Suppressor macrophage (primary cell): ENCODE measurements at places on chromosomes 16 and 17.
A peak's percentile ranks its signal among the peaks of the same experiment; 100 is the strongest.

- DNase-seq: peak; percentile 85
Observed at GRCh38 chr17:35486920-35487732, 38.6 kb upstream of the SLFN13 start.

- DNase-seq: peak; percentile 90
Observed at GRCh38 chr17:34249478-34249877, 5.6 kb upstream of the CCL2 start.

- DNase-seq: peak; percentile 75
Observed at GRCh38 chr17:66791347-66791746, 43.6 kb upstream of the CACNG5 start.

DNA sequence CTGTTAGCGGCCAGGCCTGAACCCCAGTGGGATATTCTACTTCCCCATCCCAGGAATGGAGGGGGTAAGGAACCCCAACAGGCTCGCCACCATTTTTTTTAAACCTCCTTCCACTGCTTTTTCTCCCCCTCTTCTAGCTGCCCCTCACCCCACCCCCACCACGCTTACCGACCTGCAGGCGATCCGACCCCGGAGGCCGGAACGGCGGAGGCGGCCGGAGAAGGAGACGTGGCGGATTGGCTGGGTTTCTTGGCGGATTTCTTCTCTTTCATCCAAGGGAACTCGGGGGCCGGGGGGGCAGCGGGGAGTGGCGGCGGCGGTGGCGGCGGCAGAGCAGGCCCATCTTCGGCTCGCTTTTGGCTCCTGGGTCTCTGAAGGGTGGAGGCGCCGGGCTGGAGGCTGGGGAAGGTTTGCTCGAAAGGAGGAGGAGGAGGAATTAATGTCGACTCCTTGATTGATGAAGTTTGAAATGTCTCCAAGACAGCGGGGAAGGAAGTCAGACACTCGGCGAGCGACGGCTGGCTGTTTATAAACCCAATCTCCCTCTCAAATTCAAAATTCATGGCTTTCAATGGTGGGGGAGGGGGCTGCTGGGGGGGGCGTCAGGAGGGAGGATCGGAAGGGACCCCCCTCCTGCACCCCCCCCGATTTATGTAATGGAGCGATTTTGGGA, 424 bp downstream of the HOXB2 start:
- no peak for DNase-seq

- peak; percentile 65 for DNase-seq
Observed at GRCh38 chr16:84647828-84648594, at the start of gene KLHL36. Gene KLHL36, plus strand, starts transcription at chr16:84648511. Its CDS starts 2,357 bp downstream, at chr16:84650868.

DNA sequence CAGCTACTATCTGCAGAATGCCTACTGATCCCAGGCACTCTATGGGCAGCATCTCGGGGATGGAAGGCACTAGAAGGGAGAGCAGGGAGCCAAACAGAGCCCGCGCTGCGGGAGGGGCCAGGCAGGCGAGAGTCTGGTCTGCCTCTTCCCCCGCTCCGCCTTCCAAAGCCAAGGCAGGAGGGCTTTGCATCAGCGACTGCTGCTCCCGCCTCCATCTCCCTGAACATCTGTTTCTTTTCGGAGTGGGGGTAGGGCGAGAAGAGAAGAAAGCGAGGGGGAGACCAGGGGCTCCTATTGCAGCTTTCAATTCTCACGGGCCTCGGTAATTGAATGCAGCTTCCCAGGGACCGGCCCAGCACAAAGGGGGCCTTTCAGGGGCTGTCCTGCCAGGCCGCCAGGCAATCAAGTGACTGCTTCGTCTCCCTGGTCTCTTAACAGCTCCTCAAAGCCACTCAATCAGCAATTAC, 31.4 kb upstream of the CDC42EP4 start:
- DNase-seq: no peak

- peak; percentile 66 for DNase-seq
Observed at GRCh38 chr17:75338335-75338734, 49.1 kb upstream of the SLC25A19 start.

DNA sequence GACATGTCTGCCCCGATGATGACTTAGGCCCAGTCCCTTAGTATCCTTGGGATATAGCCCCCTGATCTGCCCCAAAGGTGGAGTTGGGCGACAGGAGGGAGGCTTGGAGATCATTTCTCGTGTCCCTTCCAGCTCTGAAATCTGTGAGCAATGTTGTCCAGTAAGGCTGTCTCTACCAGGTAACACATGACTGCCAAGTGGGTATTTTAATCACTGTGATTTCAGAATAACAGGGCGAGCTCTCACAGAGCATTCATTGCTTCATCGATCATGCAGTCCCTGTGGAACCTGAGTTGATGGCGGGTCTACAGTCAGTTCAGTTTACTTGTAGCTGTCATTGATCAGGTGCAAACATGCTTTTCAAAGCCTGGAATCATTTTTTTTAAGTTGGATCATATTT, 39.2 kb downstream of the KSR1 start:
- no peak for DNase-seq

- DNase-seq: no peak
Observed at GRCh38 chr17:46793541-46793940, 25.0 kb downstream of the WNT3 start.

DNA sequence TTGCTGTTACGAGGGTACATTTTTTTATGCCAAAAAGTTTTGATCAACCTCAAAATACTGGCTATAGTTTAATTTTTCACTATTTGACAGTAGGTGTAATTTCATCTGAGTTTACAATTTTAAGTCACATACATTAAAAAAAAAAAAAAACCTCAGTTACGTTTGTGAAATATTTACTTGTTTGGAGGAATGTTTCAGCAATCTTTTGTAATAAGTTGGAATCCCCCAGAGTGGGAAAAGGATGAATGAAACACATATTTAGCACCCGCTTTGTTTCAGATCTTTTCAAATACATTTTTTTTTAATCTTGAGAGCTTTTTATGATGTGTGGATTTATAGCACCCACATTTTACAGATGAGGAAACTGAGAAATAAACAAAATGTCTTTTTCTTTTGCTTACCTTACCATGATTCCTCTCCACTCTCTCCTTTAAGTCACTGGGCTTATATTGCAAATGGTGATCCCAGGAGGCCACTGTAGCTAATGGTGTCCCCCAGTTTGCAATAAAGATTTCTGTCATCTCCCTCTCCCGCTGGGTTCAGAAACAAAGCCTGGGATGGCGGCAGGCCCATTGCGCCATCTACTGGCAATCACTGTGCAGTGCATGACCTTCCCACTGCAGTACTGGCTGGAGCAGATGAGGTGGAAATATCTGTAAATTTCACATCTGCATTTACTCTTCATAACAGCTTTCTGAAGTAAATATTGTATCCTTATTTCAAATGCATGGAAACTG, 27.7 kb downstream of the TBC1D3B start:
- DNase-seq: peak; percentile 88

DNA sequence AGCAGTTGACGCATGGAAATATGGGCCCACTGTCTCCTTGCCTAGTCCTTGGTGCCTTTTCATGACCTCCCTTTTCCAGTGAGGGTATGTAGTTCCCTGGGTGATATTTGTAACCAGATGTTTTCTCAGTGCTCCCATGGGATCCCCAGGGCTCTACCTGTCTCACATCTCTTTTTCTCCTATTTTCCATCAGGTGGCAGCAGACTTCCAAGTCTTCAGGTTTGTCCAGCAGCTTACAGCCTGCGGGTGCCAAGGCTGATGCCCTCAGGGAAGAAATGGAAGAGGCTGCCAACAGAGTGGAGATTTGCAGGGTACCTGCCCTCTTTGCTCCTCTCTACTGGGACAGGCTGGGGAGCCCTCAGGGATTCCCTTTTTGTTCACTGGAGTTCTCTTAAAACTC, 89.1 kb downstream of the ELAC2 start:
- DNase-seq: no peak

- no peak for DNase-seq
Observed at GRCh38 chr16:50550035-50550434, 1.8 kb downstream of the NKD1 start.

DNA sequence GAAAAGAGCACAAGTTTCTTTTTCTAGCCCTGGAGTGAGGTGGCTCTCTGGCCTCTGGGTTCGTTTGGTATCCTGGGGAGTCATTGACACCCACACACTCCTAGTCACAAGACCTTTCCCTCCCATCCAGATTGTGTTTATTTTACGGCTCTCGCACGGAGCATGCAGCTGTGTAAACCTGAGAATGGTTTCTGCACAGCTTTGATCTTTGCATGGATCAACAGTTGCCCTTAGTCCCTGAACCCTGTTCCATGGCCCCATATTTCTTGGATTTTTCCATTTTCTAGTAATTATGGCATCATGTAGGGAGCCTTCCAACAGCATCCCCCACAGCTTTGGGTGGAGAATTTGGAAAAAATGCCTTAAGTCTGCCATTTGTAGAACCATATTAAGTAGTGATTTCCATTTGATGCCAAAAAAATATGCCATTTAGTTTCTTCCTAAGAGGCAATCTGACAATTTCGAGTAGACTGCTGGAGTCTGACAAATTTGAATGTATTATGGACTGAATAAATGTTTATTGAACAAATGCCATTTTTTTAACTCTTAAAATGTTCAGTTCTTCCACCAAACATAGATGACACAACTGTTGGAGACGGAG, 197.7 kb downstream of the WWOX start:
- DNase-seq: no peak

DNA sequence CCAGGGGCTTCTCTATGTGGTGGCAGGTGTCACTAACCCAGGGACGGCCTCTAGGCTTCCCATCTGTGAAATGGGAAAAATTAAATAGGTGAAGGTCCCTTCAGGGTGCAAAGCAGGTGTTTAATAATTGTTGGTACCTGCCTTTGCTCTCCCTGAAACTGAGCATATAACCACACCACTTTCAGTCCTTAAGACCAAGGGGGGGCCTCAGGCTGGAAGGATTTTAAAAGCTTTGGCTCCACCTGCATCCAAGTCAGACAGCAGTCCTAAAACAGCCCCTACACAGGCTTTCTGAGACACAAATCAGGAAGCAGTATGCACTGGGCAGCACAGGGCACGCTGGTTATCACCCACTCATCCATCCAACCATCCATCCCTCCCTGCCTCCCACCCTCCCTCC, 55.0 kb downstream of the TK2 start:
- DNase-seq: no peak

DNA sequence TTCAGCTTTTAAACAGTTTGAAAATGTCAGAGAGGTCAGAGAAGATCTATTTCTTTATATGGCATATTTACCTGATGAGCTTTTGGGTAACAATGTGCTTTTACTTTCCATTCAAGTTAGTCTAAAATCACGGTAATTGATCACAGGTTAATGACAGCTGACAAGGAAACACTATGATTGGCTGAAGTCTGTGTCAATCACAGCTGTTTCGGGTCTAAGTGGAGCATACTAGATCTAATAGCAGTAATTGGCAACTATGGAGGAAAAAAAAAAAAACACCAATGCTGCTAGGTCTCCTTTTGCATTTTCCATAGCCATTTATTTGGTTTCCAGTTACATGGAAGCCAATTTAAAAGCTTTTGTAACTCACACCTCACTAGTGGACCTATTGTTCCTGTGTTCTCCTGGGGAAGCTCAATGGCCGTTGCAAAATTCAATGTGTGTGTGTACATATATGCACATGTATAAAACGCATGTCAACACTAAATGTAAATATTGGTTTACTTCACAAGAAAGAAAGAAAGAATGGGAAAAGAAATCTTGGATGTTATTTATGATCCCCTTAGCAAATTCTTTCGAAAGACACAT, 568.3 kb upstream of the ZFHX3 start:
- DNase-seq: no peak

DNA sequence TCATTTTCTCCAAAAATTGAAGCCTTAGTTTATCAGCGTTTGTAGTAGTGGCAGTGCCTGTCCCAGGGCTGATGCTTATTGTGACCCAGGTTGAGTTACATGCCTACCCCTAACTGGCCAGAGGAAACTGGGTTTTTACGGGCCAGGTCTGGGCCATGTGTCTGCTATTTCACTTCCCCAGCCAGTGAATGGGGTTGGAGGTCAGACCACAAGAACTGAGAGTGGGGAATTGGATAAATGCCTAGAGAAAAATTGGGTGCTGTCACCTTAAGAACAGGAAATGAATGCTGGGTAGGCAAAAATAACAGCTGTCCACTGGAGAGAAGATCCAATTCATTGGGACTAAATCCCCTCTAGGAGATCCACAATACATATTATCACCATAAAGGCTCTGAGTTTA, 5.2 kb downstream of the ADPRM start:
- peak; percentile 34 for DNase-seq

- DNase-seq: no peak
Observed at GRCh38 chr17:28827672-28828071, 14.9 kb downstream of the FAM222B start.

DNA sequence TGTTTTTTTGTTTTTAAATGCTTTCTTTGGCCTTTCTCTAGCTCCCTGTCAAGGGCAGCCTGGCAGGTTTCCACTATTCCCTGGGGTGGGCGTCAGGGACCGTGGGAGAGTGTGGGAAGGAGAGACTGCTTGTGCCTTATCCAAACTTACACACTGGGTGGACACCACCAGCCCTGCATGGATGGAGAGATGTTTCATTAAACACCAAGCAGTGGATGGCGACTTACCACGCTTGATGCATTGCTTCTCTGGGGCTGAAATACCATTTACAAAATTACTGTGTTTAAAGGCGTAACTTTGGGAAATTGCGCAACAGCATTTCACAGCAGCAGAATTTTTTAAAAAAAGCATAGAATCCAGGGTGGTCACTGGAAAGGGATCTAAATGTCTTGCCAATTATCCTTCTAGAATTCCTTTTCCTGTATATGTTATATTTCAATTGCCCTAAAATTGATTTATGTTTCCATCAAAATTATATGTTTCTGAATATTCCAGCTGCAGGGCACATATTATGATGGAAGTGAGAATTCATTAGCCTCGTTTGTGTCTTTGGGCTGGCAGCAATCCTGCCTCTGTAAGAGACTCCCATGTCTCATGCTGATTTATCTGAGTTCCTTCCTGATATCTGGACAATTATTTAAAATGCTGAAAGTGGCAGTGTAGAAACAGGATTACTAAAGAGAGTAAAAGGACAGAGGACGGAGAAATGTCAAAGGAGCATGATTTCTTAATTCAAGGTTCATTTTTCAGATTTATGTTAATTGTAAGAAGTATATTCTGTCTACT, 247.3 kb downstream of the GRIN2A start:
- DNase-seq: no peak

DNA sequence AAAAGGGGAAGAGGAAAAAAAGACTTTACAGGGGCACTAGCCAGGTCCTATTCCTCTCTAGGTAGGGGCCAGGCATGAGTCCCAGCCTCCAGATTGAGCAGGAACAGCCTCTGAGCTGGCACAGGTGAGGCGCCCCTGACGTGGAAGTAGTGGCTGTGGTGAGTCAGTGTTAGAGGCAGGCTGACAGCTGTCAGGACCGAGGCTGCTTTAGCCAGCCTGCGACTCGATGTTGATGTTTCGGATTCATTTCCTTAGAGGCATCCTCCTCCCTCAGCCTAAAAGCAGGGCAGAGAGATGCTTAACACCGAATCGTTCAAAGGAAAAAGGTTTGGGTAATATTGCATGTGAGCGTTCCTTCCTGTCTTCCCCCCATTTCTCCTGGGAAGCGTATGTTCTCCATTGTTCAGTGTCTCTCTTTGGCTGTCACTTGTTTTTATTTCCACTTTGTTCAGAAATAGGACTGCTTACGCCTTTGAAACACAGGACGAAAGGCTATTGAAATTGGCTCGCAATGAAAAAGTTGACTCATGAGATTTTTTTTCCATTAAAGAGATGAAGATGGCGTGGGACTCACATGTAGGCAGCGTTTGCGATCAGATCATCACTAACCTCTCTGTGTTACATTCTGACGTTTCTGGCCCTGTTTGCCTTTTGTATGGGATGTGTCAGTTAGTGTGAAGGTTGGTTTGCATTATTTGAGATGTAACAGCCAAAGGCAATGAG, 1.3 kb downstream of the KIAA0513 start:
- no peak for DNase-seq
